ENCODE measurements at places on chromosomes 5 and 9.

GRCh38 chr5:43168175-43168574 is 23.9 kb upstream of the NIM1K start:
- no peak overlapping the region for H3K4me3 ChIP-seq
- DNase-seq = no peak
- H3K27ac ChIP-seq = no peak overlapping the region
- no peaks in the 10 kb centered on the region for H3K27me3 ChIP-seq
- H3K36me3 ChIP-seq = peaks cover 49% of the 10 kb centered on the region

DNA sequence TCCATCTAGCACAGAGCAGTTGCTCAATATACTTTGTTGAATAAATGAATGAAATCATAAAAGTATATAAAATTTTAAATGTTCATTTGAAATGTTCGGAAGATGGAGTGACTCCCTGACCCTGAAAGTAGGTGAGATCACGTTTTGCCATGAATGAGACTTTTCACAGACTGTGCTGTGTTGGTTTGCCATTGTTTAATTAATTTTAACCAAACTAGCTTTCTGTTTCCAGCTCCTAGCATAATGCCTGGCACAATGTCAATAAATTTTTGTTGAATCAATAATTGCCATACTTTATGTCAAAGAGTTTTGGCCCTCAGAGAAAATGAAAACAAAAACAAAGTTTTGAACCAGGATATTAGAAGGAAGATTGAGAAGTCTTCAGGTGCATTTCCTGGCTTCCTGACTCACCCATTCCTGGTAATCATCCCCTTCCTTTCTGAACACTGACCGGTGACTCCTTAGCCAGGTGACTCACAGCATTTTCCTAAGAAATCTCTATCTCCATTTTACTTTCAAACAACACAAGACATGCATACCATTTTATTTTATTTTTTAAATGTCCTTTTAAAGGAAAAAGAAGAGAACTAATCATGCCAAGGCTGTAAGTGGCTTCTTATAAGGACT is 15.1 kb downstream of the SLC28A3 start:
- no peaks in the 10 kb centered on the region for H3K27me3 ChIP-seq
- H3K27ac ChIP-seq = no peak overlapping the region
- H3K4me3 ChIP-seq = no peak overlapping the region
- DNase-seq = no peak

- no peaks in the 10 kb centered on the region for H3K27me3 ChIP-seq
- H3K4me1 ChIP-seq = peaks cover 3% of the 10 kb centered on the region
- no peak for DNase-seq
- no peak overlapping the region for H3K4me3 ChIP-seq
Observed at GRCh38 chr9:90458485-90458884, 184.1 kb downstream of the DIRAS2 start.

- H3K4me3 ChIP-seq = no peak overlapping the region
- no peak overlapping the region for H3K27ac ChIP-seq
- DNase-seq = no peak
- no peaks in the 10 kb centered on the region for H3K27me3 ChIP-seq
- H3K36me3 ChIP-seq = peaks cover 10% of the 10 kb centered on the region
Observed at GRCh38 chr9:37324261-37324683, 98.2 kb upstream of the GRHPR start.

GRCh38 chr9:113844466-113844865 is 31.6 kb upstream of the ZNF618 start:
- H3K27me3 ChIP-seq = peaks cover 15% of the 10 kb centered on the region
- H3K4me1 ChIP-seq = no peaks in the 10 kb centered on the region
- H3K36me3 ChIP-seq = no peaks in the 10 kb centered on the region

GRCh38 chr5:56839062-56839461 is 23.7 kb downstream of the MAP3K1 start:
- no peak overlapping the region for H3K4me3 ChIP-seq
- no peaks in the 10 kb centered on the region for H3K27me3 ChIP-seq
- H3K4me1 ChIP-seq = peaks cover 60% of the 10 kb centered on the region
- no peaks in the 10 kb centered on the region for H3K36me3 ChIP-seq
- H3K27ac ChIP-seq = peak overlapping the region; percentile 64
- no peak for DNase-seq

GRCh38 chr5:175382171-175382570 is 61.8 kb downstream of the DRD1 start:
- no peak overlapping the region for H3K4me3 ChIP-seq
- no peak for DNase-seq
- H3K27me3 ChIP-seq = peaks cover 57% of the 10 kb centered on the region
- no peak overlapping the region for H3K27ac ChIP-seq
- peaks cover 13% of the 10 kb centered on the region for H3K4me1 ChIP-seq
- no peaks in the 10 kb centered on the region for H3K36me3 ChIP-seq
